ENCODE measurements at places on chromosomes 16 and 17.
A peak's percentile ranks its signal among the peaks of the same experiment; 100 is the strongest.

- DNase-seq, result no peak
These were observed 113.3 kb downstream of the XYLT1 start for GRCh38 chr16:17357307-17358062.

DNA sequence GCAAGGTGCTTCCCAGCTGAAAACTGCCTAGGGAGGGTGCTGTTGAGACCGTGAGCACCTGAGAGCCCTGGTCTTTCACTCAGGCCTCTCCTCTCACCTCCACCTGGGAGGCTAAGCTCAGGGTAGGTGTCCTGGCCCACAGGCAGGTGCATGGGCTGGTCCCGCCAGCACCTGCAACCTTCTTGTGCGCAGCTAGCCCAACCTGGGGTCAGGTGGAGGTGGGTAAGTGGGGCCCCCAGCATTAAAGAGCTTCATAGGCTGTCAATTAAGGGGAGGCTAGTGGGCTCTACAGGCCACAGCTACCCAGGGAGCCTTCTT is 8.7 kb downstream of the ADCY7 start:
- no peak for DNase-seq

DNA sequence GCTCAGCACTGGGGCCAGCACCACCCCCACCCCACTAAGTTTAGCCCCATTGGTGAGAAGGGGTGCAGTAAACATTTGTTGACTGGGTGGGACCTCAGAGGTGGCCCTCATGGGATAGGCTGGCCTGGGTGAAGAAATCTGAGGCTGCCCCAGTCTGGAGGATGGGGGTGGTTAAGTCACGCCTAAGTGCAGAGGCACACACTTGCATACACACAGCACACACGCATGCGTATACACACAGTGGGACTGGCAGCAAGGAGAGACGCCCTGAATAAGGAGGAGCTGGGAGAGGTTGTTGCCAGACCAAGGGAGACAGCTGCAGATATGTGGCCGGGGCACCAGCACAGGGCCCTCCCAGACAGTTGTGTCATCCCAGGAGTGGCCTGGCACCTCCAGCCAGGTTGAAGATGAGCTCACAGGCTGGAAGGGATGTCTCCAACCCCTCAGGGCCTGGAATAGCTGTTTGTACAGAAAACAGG is 3.0 kb upstream of the BCAR1 start:
- no peak for DNase-seq

DNA sequence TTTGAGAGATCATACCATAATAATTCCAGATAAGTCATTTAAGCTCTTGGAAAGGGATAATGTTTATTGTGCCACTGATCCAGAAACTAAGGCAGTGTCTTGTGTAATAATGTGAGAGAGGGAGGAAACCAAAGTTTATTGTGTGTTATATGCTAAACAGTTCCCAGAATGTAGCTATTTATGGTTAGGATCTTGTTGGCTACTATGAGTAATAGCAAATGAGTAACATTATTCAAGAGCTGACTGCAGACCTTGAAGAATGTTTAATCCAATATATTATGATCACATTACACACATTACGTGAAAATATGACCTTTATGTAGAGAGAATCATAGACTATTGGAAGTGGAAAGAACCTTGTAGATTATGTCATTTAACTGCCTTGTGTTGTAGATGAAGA is 139.5 kb downstream of the BCAS3 start:
- DNase-seq, result no peak

DNA sequence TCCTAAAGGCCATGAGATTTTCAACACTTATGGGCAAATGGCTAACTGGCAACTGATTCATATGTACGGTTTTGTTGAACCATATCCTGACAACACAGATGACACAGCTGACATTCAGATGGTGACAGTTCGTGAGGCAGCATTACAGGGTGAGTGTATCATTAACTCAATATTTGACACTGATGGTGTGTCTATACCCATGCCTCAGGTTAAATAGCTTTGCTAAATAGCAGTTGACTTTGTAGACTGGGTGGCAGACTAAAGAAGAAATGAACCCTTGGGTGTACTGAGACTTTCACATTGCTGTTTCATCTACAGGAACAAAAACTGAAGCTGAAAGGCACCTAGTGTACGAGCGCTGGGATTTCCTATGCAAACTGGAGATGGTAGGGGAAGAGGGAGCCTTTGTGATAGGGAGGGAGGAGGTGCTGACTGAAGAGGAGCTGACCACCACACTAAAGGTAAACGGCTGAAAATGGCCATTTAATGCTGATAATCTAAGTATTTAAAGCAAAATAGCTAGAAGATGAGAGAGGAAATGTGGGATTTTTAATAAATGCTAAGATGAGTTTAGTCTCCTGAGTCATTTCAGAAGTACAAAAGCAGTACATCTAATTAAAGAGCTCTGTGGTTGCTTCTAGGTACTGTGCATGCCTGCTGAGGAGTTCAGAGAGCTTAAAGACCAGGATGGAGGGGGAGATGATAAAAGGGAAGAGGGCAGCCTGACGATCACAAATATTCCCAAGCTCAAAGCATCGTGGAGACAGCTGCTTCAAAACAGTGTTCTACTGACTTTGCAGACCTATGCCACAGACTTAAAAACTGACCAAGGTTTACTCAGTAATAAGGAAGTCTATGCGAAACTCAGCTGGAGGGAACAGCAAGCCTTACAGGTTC is 3.0 kb downstream of the SETD6 start:
- no peak for DNase-seq

GRCh38 chr17:38605411-38605840 is 326 bp downstream of the SRCIN1 start:
- peak; percentile 37 for DNase-seq

DNA sequence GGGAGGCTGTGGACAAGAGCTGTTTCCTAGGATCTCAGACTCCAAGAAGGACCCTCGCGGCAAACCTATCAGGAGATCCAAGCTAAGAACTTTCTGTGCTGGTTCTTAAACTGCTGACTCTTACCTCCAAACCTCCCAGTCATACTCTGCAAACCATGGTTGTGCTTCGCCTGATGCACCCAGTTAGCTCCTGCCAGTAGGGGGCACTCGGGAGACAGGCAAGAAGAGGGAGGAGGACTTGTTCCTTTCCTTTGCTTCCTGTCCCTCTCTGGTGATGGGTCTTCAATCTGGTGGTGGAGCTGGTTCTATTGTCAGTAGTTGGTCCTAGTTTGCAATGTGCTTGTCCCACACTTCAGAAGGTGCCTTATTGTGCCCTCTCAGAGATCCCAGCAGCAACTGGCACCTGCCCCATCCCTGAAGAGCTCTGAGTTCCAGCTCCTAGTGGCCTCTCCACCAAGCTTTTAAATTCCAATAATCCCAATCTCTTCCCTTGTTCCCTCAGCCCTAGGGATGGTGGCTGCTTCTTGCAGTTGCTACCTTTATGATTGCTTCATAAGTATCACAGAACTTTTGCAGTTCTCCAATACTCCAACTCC is 113.5 kb upstream of the RPL38 start:
- peak; percentile 54 for DNase-seq

DNA sequence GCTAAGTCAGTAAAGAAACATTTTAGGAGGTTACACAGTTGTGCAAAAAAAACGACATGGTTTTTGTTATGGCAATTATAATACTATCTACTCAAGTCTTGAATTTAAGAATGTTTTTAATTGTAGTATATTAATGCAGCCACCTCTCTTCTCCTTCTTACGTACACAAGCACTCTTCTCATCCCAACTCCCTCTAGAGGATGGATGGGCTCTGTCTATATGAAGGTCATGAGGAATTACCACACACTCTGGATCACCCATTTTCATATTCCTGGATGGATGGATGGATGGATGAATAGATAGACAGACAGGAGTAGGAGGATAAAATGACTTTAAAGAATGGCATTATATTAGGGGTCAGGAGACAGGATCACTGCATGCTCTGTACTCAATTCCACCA is 120.0 kb downstream of the PHKB start:
- DNase-seq, result no peak

DNA sequence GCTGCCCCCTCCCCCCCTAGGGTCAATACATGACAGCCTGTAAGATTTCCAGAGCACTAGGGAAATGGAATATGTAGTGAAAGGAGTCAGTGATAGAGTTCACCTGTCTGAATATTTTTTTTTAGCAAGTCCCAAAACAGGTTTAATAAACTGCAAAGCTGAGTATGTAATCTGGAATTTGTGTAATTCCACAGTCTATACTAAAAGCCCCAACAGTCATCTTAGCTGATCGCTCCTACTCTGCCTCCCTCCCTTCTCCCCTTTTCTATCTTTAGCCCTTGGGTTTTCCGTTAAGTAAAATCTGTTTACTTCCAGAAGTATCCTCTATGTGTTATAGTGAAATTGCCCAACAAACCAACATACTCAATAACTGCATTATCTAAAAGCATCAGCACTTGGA is 3.5 kb downstream of the CDH13 start:
- DNase-seq, result no peak

DNA sequence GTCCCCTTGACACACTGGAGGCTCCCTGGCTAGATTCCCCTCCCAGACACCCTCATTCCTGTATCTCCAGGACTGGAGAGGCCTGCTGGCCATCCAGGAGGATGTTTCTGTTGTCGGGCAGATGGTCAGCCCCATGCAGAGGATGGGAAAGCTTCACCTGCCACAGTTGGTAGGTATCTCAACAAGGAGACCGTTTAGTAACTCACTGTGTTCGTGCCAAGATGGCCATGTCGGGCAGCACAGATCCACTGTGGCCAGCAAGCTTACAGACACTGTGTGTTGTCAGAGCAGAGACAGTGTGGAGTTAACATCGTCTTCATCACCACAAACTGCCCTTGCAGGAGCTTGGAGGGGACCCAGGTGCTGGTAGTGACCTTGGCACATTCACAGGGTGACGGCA is 390.9 kb downstream of the SEC14L1 start:
- DNase-seq, result no peak

All from endothelial cell (in vitro differentiated cells).